G401 (cell line): ENCODE measurements at places on chromosomes 6 and 20. TPM values are rescaled to one million over a fixed set of nuclear protein-coding genes. Genes with fewer than 3 reads are reported as not detected.

ZC2HC1B gene
- total RNA-seq, result not detected in 2 replicates

DNA sequence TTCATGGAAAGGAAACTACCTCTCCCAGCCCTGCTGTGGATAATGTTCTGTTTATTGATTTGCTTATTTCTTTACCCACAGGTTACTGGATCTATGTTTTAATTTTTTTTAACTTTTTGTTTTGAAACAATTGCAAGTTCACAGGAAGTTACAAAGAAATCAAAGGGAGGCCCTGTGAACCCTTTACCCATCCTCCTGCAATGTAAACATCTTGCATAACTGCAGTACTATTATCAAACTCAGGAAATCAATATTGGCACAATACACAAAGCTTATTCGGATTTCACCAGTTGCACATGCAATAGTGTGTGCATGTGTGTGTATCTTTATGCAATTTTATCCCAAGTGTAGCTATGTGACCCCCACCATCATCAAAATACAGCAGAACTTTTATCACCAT is 398.0 kb downstream of the BTBD3 start:
- no peak for DNase-seq

DNA sequence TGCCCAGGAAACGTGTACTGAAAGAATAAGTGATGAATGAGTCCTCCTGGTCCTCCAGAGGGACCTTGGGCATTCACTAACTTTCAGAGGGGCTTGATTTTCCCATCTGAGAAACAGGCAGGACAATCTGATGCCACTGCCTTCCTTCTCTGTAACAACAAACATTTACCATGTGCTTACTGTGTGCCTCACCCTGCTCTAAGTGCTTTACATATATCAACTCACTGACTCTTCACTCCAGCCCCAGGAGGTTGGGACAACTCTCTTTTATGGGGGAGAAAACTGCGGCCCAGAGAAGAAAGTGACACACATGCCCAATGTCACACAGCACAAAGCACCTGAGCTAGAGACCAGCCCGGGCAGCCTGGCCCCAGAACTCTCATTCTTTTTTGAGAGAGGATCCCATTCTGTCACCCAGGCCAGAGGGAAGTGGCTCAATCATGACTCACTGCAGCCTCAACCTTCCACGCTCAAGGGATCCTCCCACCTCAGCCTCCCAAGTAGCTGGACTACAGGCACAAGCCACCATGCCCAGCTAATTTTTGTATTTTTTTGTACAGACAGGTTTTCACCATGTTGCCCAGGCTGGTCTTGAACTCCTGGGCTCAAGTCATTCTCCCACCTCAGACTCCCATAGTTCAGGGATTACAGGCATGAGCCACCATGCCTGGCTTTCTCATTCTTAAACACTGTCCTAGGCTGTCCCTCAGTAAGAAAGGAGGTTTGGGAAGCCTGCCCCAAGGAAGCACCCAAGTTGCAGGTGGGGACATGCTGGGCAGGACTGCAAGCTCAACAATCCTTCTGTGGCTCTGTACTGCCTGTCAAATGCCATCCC is 38.0 kb downstream of the NOL4L start:
- no peak for DNase-seq

ULBP3 gene
- 0.37 and 2.5 TPM in 2 replicates for total RNA-seq

HLA-DPA1 gene
- total RNA-seq, result not detected in 2 replicates

GRCh38 chr6:83867527-83868161 is 8.2 kb downstream of the CYB5R4 start:
- no peak for DNase-seq

- DNase-seq, result no peak
Measured at GRCh38 chr6:156125844-156126243, 651.3 kb upstream of the ARID1B start.

- DNase-seq, result no peak
Measured at GRCh38 chr20:37340998-37341397, 4.9 kb upstream of the SRC start.

DNA sequence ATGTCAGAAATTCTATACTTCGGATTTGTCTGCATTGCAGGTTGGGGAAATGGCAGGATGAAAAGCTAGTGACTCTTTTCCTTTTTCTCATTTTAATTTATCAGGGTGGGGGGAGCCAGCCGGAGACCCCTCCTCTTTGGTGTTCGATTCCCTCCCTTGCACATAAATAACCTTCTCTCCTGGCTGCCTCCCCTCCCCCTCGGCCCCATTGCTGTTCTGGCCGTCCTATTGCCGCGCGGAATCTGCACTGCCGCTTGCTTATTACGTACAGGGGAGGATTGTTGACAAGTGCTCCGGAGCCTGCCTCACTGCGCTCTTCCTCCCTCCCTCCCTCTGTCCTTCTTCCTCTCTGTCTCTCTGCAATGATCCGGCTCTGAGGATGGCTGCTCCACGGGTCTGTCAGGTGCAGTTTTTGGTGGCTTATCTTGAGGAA is 154.7 kb downstream of the JARID2 start:
- DNase-seq, result peak; percentile 94

DNA sequence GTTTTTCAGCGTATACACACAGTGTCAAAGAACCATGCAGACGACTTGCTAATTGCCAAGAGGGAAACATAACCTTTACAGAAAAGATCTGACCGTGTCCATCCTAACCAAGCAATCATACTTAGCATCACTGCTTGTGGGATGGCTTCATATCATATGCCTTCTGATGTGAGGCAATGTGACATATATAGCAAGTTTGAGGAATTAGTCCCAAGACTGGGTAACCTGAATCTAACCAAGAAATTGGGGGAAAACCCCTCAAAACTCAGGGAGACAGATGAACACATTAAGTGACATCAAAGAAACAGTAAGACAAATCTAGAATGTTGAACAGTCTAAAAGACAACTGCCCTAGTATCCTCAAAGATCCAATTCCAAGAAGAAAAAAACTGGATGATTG is 18.4 kb downstream of the GNL1 start:
- no peak for DNase-seq

- DNase-seq, result no peak
Measured at GRCh38 chr6:20069021-20069522, 143.2 kb downstream of the MBOAT1 start.

ANKRD66 gene
- total RNA-seq, result not detected in 2 replicates

DNA sequence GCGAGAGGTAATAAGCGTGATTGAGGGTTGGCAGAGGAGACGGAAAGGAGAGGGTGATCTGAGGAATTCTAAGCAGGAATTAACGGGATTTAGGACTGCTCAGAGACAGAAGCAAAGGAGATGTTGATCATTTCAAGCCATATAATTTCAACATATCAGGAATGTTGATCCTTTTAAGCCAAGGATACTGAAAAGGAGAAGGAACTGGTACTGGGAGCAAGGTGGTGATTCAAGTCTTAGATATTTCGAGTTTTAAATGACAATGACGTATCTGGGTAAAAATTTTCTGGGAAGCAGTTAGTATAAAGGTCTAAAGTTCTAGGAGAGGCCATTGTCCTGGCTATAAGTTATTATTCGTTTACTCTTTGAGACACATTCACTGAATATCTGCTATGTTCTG is 91.3 kb upstream of the OGFRL1 start:
- DNase-seq, result no peak

DNA sequence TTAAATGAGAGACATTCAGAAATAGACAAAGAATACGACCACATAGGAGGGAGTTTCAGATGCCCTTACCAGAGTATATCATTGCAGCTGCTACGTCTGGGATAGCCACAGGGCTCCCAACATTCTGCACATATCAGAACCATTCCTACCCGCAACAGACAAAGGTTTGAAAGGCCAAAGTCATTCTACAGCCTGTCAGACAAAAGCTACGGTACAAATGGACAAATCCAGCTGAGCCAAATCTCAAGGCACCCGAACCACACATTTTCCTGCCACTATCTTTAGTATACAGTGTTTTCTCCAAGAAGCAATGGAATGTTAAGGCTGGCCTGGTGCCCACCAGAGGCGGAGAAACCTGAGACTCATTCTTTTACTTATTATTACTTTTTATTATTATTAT is 30.5 kb upstream of the LYRM2 start:
- DNase-seq, result no peak

- no peak for DNase-seq
Measured at GRCh38 chr6:75098709-75099108, 107.1 kb downstream of the COL12A1 start.

HLA-DQB1 gene
- not detected in 2 replicates for total RNA-seq

FAM217A gene
- not detected in 2 replicates for total RNA-seq

GRCh38 chr6:56958481-56958880 is 3.6 kb downstream of the BEND6 start:
- DNase-seq, result peak; percentile 29

GRCh38 chr20:10297684-10298240 is 79.1 kb downstream of the SNAP25 start:
- DNase-seq, result no peak

DNA sequence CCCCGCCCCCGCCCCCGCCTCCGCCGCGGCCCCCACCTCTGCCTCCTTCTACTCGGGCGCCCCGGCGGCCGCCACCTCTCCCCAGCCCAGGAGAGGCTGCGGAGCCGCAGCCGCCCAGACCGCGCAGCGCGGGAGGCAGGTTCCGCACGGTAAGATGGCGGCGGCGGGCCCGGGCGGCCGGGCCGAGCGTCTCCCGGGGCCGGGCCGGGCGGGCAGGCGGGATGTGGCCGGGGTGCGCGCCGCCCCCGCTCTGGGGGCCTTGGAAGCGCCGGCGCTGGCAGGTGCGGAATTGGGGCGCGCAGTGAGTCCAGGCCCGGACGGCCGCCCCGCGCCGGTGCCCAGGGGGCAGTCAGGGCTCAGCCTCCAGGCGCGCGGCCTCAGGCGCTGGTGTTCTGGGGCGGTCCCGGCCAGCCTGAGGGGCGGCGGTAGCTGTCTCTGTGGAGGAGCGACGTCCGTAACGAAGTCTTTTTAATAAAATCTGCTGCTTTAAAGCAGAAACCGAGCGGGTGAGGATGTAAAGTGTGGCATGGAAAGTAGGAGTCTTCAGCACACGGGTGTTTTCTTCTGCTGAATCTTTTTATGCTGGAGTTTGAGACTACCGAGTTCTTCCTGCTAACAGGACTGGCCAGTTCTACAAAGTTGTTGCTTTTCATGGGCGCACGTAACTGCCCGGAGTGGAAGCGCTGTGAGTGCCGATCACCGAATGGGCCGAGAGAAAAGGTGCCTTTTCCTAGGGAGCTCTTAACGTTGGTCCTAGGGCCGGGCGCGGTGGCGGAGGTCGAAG is at the start of gene GID8:
Gene GID8, plus strand, starts transcription at position 43 of the 784 bp plus-strand sequence. CDS start 3,356 bp downstream, outside the sequence.
- DNase-seq, result peak; percentile 35

GRCh38 chr6:113672491-113673149 is 184.5 kb upstream of the MARCKS start:
- DNase-seq, result peak; percentile 61
